ENCODE measurements at places on chromosomes 2 and 18. TPM values are rescaled to one million over a fixed set of nuclear protein-coding genes. Genes with fewer than 3 reads are reported as not detected.

Gene COX5B
- 449 TPM for total RNA-seq

Gene ADAM23
- 0.77 TPM for total RNA-seq

Gene KRTCAP3
- total RNA-seq = 0.38 TPM

Gene RGPD4
- total RNA-seq = not detected

Gene ARHGAP25
- total RNA-seq = 11.9 TPM

Gene THADA
- total RNA-seq = 18.6 TPM

Gene CFAP210
- total RNA-seq = not detected

Gene HOXD9
- total RNA-seq = 16.8 TPM

Gene LAPTM4A
- 182 TPM for total RNA-seq

Gene CAB39
- 46.0 TPM for total RNA-seq

GRCh38 chr2:177419274-177419673 is 26.7 kb downstream of the AGPS start:
- no peak for DNase-seq

- DNase-seq = no peak
These were observed 498.3 kb upstream of the LRRTM4 start for GRCh38 chr2:78020491-78020890.

GRCh38 chr2:46521215-46521683 is 41.9 kb downstream of the TMEM247 start:
- DNase-seq = no peak

DNA sequence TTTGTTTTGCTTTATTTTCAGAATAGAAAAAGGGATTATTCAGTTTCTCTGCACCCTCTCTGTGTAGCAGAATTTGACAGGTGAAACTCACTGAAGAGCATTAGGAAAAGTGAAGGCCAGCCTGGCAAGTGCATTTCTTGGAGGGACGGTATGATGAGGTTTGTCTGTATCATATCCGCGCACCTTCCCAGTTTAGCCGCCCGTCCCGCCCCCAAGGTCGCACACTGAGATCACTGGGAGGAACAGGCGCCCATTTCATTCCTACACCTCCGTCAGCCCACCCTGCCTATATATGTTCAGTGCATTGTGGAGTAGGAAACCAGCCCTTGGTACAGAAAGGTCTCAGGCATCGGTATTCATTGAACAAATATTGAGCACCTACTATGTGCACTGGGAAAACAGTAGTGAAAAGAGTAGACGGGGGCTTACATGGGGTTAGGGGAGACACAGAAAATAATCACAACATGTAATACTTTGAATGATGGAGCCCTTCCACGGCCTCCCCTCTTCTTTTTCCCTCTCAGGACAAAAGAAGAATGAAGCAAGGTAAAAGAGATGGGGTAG is 678 bp upstream of the FECH start:
- DNase-seq = no peak

- DNase-seq = no peak
These were observed 98.1 kb upstream of the SH3BP4 start for GRCh38 chr2:234853729-234854128.

DNA sequence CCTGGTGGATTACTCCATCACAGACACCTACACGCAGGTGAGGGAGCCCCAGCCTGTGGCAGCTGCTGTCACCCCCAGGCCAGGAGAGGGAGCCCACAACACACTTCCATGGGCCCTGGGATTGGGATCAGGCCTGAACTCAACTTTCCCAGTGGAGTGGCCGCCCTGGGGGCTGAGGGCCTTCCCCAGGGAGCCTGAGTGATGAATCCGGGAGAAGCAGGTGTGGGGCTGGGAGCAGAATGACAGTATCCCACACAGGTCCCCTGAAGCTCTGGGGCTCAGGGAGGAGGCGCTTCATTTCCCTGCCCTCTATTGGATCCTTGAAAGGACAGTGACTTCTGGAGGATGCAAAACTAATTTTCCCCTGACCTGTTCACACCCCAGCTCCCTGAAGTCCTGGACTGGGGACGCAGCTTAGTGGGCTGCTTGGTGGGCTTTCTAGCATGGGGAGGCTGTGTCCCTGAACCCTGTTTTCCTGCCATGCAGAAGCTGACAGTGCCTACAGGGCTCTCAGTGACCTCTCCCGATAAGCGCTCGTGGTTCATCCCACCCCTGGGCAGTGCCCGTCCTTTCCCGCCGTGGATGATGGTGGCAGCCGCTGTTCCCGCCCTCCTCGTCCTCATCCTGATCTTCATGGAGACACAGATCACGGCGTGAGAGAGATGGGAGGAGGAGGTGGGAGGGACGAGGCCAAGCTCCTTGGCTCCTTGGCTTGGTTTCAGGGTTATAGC is 11.0 kb downstream of the SLC4A3 start:
- no peak for DNase-seq

- DNase-seq = peak; percentile 24
These were observed 83.9 kb upstream of the MAPRE2 start for GRCh38 chr18:34957119-34957863.

DNA sequence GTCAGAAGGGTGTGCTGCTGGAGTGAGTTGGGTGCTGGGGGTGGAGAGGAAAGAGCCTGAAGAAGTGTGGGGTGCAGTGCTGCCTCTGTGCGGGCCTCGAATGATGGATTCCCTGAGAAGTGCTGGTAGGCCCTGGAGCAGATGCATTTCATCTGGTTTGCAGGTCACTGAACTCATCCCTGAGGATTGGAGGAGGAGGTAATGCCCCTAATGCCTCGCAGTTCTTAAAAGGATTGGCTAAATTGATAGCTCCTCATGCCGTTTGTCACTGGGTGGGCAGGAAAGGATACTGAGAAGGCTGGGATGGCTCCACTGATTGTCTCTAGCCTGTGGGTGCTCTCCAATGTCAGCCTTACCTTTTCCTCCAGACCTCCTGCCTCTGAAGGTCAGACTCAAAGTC is 74.1 kb downstream of the CTIF start:
- DNase-seq = no peak

DNA sequence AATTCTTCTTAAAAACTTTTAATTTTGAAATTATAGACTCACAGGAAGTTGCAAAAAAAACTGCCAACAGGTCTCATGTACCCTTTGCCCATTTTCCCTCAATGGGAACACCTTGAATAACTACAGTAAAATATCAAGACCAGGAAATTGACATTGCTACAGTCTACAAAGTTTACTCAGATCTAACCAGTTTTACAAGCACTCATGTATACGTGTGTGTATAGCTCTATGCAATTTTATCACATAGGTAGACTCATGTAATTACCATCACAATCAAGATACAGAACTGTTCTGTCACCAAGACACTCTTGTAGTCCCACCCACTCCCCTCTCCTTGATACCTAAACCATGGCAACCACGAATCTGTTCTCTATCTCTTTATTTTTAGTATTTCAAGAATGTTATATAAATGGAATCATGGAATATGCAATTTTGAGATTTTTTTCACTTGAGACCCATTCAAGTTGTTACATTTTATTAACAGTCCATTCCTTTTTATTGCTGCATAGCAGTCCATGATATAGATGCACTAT is 6.6 kb downstream of the HYCC2 start:
- DNase-seq = no peak

DNA sequence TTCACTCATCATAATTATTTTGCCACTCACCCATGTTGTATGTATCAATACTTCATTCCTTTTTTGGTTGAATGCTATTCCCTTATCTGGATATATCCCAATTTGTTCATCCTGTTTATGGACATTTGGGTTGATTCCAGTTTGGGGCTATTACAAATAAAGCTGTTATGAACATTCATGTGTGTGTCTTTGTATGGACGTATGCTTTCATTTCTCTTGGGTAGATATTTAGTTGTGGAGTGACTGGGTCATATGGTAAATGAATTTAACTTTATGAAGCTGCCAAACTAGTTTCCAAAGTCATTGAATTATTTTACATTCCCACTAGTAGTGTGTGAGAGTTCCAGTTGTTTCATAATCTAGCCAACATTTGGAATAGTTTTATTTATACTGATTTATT is 2.7 kb downstream of the FAM228B start:
- no peak for DNase-seq

DNA sequence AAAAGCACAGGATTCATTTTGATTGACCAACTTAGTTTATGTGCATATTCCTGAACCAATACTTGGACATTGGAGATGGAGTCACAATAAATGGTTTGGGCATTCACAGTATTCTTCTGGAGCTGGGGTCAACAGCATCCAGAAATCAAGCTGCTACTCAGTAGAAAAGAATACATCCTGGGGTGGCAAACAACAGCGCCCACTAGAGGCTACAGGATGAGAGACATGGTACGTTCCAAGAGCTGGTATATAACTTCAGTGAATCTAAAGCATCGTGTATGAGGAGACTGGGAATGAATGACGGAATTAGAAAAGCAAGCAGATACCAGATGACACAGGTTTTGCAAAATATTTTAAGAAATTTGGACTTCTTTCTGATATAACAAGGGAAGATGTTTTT is 142.9 kb upstream of the FIGN start:
- peak; percentile 23 for DNase-seq

- DNase-seq = no peak
These were observed 41.4 kb downstream of the STARD6 start for GRCh38 chr18:54316071-54316820.

- no peak for DNase-seq
These were observed 8.0 kb downstream of the SFXN5 start for GRCh38 chr2:73063472-73063871.

- DNase-seq = peak; percentile 50
These were observed 40.5 kb upstream of the NABP1 start for GRCh38 chr2:191637182-191638078.

DNA sequence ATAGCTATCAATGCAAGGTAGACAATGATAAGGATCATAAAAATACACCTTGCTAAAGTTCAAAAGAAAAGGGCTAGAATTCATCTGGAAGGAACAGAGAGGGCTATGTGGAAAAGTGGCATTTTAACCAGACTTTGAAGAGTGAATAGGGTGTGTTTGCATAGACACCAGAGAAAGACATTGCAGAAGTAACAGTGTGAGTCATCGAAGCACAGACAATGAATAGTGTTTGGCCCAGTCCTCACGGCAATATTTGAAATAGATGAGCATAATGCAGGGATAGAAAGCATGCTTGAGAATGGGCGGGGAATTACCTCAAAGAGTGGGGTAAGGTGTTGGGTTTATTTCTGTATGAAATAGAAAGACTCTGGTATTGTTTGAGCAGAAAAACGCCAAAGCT is 24.2 kb downstream of the MYT1L start:
- no peak for DNase-seq

GRCh38 chr2:44938287-44939105 is 3.0 kb upstream of the SIX3 start:
- no peak for DNase-seq

GRCh38 chr2:219469186-219469724 is 29.4 kb upstream of the GMPPA start:
- DNase-seq = no peak

DNA sequence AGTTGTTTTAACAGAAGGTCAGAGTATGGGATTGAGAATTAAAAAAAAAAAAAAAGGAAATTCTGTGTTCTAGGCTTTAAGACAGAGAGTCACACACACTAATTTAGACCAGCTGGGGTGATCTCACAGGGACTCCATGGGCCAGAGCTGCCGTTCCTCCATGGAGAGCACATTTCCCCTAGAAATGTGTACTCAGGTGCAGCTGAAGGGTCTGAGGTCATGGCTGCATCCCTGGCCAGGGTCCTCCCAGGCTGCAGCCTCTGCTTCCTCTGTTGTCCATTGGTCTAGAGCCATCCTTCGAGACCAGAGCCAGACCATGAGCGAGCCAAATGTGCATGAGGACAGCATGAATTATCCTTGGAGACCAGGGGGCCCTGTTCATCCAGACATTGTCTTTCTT is 190.1 kb upstream of the TNP1 start:
- DNase-seq = no peak

DNA sequence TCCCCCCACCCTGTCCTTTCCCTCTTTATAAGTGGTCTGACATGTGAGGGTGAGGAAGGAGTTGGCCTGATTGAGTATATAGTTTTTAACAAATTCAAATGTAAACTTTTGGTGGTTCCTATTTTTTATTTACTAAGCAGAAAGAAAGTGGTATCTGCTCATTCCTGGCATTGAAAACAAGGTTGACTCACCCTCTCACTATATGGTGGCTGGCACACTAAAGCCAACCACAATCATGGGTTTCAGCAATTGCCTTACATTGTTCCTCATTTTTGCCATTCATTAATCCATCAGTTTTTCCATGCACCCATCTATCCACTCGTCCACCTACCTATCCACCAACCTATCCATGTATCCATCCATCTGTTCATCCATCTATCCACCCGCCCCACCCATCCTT is 75.4 kb upstream of the IGFBP5 start:
- no peak for DNase-seq

DNA sequence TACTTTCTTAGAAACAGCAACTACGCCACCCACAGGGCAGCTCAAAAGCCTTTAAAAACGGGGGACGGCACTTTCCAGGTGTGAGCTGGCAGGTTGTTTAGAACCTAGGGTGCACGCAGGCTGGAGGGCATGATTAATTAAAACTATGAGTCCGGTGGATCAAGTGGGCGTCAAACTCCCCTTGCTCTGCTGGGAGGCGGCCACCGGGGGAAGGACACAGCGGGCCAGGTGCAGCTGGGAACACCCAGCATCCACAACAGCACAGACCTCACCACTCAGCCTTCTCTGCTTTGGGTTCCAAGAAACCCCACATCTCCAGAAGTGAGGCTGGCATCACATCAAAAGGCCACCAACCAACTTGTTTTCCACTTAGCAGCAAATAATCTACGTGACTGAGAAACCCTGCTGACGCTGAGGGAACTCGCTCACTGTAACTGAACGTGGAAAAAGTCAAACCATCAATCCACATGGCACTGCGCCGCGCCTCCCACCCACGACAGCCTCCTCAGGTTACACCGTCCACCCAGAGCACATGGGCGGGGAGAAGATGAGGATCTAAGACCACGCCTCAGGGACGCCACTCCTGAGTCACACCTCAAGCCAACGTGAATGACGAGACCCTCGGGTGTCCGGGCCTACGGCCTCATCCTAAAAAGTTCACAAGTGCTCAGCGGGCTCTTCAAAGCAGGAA is 118.2 kb downstream of the ZNF516 start:
- DNase-seq = no peak

DNA sequence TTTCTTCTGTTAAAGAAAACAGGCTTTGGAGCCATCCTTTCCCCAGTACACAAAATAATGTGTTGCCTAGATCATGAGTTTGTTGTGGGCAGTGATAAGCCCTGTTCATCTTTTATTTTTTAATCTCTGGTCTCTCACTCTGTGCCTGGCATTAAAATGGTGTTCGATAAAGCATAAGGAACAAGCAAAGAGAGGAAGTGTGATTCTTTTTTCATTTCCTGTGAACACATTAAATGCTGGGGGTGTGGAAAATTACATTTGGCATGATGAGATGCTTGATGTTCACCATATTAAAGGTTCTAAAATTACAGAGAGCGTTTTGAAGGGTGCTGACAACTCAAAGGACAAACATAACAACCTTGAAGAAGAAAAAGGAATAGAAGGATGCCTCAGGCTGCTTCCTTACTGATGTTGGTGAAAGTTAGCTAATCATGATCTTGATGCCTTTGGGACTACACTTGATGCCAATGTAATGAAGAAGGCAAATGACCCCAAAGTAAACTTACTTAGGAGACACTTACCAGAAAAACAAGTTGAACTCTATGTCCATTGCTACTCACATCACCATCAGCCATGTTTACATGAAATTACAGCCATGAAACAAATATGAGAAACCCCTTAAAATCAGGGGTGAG is 33.0 kb downstream of the TMEFF2 start:
- DNase-seq = peak; percentile 55

Measured in dermis microvascular lymphatic vessel endothelial cell (primary cell).